H7 (cell line): ENCODE measurements at places on chromosomes 7 and 10. TPM values are rescaled to one million over a fixed set of nuclear protein-coding genes. Genes with fewer than 3 reads are reported as not detected.

DNA sequence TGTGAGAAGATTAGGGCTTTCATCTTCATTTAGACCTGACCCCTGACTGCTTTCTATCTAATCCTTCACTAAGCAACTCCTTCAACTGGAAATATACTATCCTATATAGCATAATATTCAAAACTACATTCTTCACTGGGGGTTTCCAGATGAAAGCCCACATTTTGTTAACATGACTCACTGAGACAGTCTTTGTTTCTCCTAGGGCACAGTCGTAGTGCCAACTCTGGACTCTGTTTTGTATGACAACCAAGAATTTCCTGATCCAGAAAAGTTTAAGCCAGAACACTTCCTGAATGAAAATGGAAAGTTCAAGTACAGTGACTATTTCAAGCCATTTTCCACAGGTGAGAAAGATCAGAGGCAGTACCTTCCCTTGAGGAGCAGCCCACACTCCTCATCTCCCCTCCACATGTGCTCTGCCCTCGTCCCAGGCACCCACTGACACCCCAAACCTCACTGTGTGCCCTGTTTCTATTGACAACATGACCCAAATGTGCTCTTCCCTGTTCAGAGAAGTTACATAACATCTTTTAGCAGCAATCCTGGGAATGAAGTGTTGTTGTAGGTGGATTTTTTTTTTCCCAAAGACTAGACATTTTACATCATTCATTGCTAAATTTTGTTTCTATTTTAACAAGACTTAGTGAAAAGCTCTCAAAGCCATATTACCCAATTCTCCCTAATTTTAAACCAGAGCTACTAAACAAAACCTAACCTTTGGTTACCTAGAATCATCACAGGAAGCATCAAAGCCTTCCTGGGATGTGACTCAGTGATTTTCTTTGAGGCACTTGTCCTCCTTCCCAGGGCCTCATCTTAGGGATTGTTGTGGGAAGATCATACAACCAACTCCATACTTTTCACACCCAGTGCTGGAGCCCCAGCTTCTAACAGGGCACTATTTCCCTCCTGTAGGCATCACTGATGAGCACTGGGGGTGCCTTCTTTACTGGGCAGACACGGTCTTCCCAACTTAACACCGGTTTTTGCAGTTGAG lies 10.7 kb downstream of the CYP2E1 start:
- DNase-seq, result no peak

Gene SYT15
- 0.04 TPM in 1 of 2 replicates, not detected in the other for total RNA-seq

Gene EBLN1
- total RNA-seq, result not detected in 2 replicates

GRCh38 chr10:51743146-51743545 lies 43.8 kb upstream of the CSTF2T start:
- no peak for DNase-seq

DNA sequence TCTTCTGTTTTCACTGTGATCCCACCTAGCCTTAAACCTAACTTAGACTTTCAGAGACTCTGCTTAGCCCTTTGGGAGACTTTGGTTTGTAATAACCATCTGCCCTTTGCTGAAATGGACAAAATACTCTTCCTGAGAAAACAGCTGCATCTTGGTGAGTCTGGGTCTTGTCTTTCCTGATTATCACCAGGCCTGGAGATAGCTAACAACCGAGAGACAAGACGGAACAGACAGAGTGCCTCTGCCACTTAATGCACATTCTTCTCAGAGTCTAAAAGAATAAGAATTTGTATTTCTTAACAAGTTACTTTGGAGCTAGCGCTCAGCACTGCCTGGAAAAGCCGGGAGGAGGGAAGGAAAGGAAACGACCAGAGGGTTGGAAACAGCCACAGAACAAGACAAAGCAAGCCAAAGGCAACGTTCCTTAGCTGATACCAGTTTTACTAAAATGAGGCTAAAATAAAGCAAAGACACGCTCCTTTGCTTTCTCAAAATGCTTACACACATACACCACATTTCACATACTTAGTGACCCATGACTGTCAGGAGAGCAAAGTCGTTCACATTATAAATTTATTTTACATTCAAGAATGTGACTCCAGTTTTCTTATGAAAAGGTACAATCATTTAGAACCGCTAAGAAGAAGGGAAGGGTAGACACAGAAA lies 70.3 kb upstream of the DGKI start:
- DNase-seq, result no peak

DNA sequence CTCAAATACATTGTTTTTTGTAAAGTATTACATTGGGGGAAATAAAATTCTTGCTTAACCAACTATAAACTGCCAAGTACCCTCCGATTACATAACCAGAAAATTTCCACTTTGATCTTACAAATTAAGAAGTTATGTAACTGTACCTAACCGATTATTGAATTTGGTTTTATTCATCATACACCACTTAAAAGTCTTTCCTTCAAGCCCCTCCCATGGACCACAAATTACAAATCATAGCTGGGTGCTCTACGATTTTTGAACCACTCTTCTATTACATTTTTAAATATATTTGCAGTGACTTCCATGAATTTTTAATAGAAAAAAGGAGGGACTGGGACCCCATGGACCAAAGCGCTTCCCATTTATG lies 630 bp downstream of the ZNF680 start:
- no peak for DNase-seq

Gene TMEM26
- total RNA-seq, result 0.04 TPM in 1 of 2 replicates, not detected in the other

- peak; percentile 75 for DNase-seq
These were observed 10.3 kb downstream of the ITPRIP start for GRCh38 chr10:104327745-104328645.

- DNase-seq, result peak; percentile 38
These were observed 211.1 kb upstream of the IGFBP3 start for GRCh38 chr7:46131916-46132795.

GRCh38 chr10:126250527-126251310 lies 137.6 kb downstream of the ADAM12 start:
- no peak for DNase-seq

Gene MEOX2
- not detected in 2 replicates for total RNA-seq
